T follicular helper cell (primary cell): ENCODE measurements at places on chromosomes 1 and 21.

- DNase-seq, result no peak
These were observed 105.9 kb upstream of the CDC42BPA start for GRCh38 chr1:227424159-227424680.

DNA sequence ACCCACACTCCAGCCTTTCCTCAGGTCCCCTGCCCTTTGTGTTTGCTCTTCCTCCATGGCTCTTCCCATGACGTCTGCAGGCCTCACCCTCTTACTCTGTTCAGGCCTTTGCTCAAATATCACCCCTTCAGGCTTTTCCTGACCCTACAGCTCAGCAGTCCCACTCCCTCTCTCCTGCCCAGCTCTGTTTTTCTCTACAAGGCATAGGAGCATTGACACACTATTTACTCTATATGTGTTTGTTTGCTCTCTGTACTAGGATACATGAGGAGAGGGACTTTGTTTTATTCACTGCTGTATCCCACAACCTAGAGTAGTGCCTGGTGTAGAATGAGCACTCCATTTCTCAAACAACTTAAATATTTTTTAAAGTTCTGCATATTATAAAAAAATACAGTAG lies 107.4 kb upstream of the COA6 start:
- DNase-seq, result no peak

DNA sequence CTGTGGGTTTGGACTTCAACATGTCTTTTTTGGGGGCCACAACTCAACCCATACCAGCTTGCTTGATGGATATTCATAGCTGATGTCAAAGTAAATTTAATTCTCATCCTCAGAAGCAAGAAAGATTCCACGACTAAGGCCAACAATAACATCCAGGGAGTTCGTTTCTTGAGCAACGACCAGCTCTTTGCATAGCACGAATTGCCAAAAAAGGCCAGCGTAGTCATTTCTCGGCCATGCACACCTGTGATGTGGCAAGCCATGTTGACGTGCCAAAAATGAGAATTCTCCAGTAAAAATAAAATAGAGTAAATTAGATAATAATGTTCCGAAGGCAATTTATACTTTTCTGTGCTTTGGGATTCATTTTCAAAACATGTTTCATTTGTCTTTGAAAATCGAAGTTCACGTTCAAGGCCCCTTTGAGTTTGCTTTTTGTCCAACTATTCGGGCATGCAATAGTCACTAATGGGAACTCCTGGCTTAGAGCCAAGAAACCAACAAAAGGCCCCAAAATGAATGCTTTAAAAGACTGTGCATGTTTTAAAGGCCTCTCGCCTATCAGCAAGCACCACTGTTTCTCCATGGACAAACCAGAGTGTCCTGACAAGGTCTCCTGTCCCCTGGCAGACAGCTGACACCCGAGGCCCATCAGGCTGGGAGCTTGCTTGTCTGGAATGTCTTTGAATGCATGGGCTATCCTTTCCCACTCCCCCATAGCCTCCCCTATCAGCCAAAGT lies 14.4 kb upstream of the IGSF5 start:
- no peak for DNase-seq

- DNase-seq, result peak; percentile 50
These were observed 19.2 kb upstream of the CDK18 start for GRCh38 chr1:205484985-205485967.

- no peak for DNase-seq
These were observed 42.9 kb downstream of the EXTL2 start for GRCh38 chr1:100851726-100852125.

DNA sequence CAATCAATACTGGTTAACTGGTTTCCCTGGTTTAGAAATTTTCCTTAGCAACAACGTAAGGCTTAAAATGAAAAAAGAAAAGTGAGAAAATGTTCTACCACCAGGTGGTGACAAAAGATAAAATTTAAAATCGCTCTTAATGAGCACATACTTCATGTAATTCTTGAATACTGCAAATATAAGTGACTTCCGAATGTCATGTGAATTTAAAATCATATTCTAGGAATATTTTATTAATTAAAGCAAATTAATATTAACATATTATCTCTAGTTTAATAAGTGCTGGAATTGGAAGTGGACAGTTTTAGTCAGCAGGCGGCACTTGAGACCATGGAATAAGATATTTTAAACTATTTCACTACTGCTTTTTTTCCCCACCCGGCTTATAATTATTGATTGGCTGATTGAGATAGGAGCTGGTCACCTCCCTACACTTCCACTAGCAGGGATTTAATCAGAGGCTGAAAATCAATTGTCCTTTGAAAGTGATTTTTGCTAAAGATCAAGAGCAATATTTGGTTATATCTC lies 5.0 kb upstream of the ADAMTS1 start:
- DNase-seq, result no peak

- no peak for DNase-seq
These were observed 73.9 kb upstream of the TNFSF4 start for GRCh38 chr1:173280899-173281660.

GRCh38 chr21:39885119-39885848 lies 18.0 kb downstream of the PCP4 start:
- no peak for DNase-seq
